ENCODE measurements at places on chromosomes 6 and 20.

DNA sequence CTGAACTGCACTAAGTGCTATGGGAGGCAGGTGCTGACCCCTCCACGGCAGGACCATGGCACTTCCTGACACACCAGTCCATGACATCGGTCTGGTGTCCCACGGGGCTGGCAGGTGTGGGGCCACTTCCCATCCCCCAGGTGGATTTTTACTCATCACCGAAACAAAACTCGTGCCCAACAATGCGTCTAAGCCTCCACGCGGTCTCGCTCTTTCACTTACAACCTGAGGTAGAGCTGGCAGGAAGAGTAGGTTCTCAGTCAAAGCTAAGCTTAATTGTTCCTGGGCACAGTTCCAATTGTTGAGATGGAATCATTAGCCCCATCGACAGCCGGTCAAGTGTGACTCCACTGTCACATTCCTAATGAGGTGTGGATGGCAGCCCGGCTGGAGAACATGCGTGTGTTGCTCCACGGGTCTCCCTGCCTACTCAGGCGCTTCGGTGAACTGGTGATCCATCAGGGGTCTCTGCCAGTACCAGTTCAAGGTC lies 125.7 kb downstream of the SLC23A2 start:
- H3K36me3 ChIP-seq = no peaks in the 10 kb centered on the region
- no peaks in the 10 kb centered on the region for H3K27me3 ChIP-seq
- no peak for DNase-seq
- no peaks in the 10 kb centered on the region for H3K4me1 ChIP-seq
- H3K27ac ChIP-seq = no peak overlapping the region

DNA sequence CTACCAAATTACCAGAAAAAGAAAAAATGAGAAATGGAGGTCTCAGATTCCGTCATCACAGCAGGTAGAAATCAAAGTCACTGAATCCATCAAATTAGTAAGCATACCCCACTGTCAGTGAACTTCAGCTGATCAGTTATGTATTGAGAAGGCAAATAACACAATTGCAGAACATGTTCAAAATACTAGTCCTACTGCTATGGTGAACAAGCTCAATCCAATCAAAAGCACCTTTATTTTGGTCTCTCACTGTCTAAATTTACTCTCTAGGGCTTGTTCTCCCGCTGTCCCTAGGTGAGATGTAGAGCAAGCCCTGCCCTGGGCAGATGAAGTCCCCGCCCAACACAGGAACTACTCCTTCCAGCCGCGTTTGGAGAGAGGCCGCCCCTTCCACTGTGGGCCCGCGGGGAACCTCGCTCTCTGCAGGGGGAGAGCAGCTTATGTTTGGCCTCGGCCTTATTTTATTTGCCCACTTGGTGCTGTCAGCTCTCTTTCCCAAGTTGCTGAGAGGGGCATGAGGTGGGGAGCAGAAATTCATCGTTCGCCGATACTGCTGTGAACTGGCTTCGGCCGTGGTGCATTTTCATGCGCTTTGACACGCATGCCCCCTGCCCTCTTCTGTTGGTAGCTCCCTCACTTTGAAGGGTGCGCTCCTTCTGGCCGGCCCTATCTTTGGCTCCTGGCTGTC lies 14.3 kb upstream of the MAP1LC3A start:
- H3K4me1 ChIP-seq = no peaks in the 10 kb centered on the region
- DNase-seq = no peak
- H3K27me3 ChIP-seq = no peaks in the 10 kb centered on the region
- no peaks in the 10 kb centered on the region for H3K36me3 ChIP-seq
- H3K4me3 ChIP-seq = no peak overlapping the region
- H3K27ac ChIP-seq = no peak overlapping the region

- no peak overlapping the region for H3K4me3 ChIP-seq
- no peaks in the 10 kb centered on the region for H3K36me3 ChIP-seq
- peaks cover 9% of the 10 kb centered on the region for H3K4me1 ChIP-seq
- no peak overlapping the region for H3K27ac ChIP-seq
Observed at GRCh38 chr20:32463642-32464400, 105.7 kb downstream of the ASXL1 start.

DNA sequence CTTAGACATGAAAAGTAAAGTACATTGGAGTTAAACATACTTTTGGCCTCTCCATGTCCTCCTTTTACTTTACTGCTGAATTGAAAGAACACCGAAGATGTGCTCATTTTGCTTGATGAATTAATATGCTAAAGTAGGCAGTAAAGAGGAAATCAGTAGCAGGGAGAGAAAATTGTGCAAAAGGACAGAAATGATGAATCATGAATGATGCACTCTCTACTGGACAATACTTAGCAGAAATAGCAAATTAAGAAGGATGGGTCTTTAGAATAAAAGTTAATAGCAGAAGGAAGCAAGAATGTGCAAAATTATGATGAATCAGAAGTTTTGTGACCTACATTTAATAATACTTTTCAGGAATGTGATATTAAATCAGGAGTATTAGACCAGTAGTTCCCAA lies 8.4 kb upstream of the SPINT3 start:
- no peaks in the 10 kb centered on the region for H3K36me3 ChIP-seq
- no peak for DNase-seq
- no peak overlapping the region for H3K27ac ChIP-seq
- no peaks in the 10 kb centered on the region for H3K27me3 ChIP-seq

Measured in ovary (tissue), 10 donors.